ENCODE measurements at places on chromosomes 11 and 22. TPM values are rescaled to one million over a fixed set of nuclear protein-coding genes. Genes with fewer than 3 reads are reported as not detected.

TST gene
- total RNA-seq = 3.7 TPM

GRCh38 chr11:72789493-72790131 lies 4.2 kb downstream of the STARD10 start:
- no peak for DNase-seq

- DNase-seq = no peak
These were observed 4.9 kb downstream of the TSKU start for GRCh38 chr11:76787911-76788596.

TTC36 gene
- 0.68 TPM for total RNA-seq

- no peak for DNase-seq
These were observed 421.6 kb downstream of the METTL15 start for GRCh38 chr11:28529540-28530410.

DNA sequence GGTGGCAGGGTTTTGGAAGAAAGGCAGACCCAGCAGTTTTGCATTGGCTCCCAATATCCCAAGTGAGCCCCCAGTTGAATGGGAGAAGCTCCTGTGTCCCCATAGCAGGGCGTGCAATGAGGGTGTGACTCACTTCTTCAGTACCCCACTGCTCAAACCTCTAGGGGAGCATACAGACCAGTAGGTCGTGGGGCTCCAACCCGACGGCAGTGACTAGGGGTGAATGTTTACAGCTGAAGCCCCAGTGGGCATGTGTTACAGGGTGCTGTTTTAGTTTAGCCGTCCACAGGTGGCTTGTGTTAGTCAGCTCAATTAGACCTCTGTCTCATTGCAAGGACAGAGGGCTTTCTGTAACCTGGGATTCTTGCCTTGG lies 564.5 kb upstream of the CNTN5 start:
- DNase-seq = no peak

GRCh38 chr11:57974132-57974531 lies 49.5 kb upstream of the OR9Q1 start:
- DNase-seq = no peak

F2 gene
- total RNA-seq = not detected

DNA sequence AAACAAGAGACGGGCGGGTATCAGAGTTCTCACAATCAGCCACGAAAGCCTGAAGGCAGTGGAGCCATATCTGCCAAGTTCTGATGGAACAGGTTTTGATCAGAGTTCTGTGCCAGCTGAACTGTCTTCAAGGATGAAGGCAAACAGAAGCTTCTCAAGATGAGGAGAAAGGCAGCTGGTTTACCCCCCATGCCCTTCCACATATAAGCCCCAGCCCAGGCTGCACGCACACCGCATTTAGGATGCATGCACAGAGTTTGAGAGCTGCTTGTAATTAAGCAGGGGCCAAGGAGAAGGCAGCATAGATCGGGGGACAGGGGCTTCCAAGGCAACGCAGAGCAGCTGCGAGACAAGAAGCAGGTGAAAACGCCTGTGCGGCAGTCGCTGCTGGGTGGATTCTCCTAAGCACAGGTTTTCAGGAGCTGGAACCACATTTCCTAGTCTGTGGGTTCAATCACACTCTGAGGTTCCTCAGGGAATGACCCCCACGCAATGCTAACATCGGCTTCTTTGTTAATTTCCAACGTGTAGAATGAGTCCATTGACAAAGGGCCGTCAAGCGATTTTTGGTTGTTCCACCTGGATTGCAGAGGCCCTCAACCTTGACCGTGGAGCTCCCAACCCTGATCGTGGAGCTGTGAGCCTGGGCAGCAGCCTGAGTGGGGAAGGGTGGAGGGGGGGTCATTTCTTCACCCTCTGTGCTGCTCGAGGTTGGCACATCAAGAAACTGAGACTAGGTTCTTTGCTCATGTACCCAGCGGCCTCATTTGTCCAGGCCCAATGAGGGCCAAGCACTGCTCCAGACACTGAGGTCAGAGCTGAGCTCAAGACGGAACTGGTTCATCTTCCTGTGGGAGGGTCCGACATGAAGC lies 81.7 kb upstream of the SHISAL1 start:
- DNase-seq = peak; percentile 12

OR6T1 gene
- total RNA-seq = not detected

DNA sequence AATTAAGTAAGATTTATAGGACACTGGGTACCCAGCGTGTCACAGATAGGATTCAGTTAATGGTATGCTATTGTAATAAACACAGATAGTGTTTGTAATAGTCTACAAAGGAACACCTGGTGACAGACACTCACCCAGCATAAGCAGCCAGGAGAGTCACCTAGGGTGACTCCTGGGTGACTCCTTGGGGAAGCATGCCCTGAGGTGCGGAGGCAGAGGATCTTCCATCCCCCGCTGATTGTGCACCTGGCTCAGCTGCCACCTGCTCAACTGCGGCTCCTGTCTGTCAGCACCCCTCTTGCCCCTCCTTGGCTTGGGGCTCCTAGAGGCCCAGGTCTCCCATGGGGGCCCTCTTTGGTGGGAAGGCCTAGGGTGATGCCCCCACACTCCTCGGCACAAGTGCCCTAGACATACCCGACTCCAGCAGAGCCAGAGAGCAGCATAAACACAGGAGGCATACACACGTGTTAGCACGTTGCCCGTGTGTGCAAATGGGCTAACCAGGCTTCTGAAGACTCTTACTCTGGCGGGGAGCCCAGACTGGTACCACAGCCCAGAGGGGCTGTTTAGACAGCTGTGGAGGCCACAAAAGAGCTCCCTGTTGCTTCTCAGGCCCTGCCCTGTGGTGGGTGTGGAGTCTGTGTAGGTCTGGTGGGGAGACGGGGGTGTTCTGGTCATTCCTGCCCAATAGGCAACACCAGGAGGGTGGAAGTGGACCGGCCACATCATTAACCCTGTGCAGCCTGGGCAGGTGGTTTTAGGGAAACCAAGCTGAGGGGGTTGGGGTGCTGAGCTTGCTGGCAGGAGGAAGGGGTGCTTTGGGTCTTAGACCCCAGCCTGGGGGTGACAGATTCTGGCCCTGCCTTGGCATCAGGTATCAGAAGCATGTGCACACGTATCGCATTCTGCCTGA lies 3.0 kb downstream of the INPPL1 start:
- no peak for DNase-seq

HYLS1 gene
- 9.6 TPM for total RNA-seq

GRCh38 chr11:93958991-93959390 lies 62.2 kb upstream of the HEPHL1 start:
- no peak for DNase-seq

DNA sequence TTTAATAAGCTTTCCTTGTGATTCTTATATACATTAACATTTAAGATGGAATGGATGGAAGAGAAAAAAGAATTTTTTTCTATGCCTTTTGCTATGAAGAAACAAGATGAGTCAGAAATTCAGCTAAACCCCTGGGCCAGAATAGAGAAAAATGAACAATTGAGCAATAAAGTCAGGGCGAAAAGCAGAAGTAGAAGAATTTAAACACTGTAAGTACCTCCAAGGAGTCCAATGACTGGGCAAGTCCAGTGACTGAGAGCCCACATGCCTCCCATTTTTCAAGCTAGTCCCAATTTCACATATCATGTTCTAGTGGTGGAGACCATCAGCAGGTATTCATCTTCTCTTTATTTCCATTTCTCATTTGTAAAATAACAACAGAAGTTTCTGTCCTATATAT lies 18.6 kb upstream of the APLP2 start:
- no peak for DNase-seq

GRCh38 chr11:2435288-2436012 lies 8.9 kb downstream of the TRPM5 start:
- no peak for DNase-seq

SCO2 gene
- 12.8 TPM for total RNA-seq

LRP4 gene
- not detected for total RNA-seq

- DNase-seq = no peak
These were observed 45.8 kb upstream of the CXCR5 start for GRCh38 chr11:118837868-118838267.

OPCML gene
- not detected for total RNA-seq

- DNase-seq = peak; percentile 42
These were observed 612 bp downstream of the ASPHD2 start for GRCh38 chr22:26429458-26430286.

GRCh38 chr11:126403658-126404057 lies 48.2 kb downstream of the ST3GAL4 start:
- no peak for DNase-seq

APOA4 gene
- not detected for total RNA-seq

Measured in activated naive CD8-positive, alpha-beta T cell treated with anti-CD3 and anti-CD28 coated beads, Interleukin-2, amount 10 ng/mL, durations not matched to agents 7 days and 5 days (primary cell).